Stimulated activated CD4-positive, alpha-beta T cell treated with anti-CD3 and anti-CD28 coated beads, Interleukin-2, amount 100 ng/mL, for 24 hours (primary cell): ENCODE measurements at places on chromosomes 2 and 18.

GRCh38 chr2:188852772-188853171 is 121.4 kb upstream of the COL3A1 start:
- no peak for DNase-seq

DNA sequence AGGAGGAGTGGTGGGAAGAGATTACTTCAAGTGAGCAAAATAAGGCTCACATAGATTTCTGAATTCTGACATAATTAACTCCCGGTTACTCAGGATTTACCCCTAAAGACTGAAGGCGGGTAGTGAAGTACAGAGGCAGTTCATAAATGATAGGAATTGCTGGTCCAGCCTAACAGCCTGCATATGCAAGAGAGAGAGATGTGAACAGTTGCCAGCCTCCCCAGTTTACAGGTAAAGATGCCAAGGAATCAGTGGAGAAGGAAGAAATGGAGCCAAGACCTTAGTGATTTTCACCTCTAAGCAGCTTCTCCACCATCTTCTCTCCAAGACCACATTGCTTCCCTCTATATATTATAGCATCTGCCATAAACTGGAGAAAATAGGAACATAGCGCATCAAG is 91.8 kb upstream of the THUMPD2 start:
- no peak for DNase-seq

- no peak for DNase-seq
Measured at GRCh38 chr2:221005338-221005737, 566.8 kb downstream of the EPHA4 start.

DNA sequence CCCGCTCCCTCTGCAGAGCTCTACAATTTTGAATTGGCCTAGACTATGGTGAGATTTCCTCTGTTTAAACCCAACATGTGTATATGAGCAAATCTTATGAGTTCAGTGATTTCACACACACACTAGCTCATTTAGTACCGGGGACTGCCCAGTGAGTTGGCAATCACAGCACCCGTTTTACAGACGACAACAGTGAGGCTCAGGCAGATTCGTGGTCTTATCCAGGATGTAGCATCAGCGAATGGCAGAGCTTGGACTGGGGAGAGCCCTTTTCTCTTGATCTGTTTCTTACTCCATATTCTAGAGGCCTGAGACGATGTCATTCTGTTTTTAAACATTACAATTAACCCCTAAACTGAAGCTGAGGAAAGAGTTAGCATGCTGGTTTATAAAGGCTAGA is 419.9 kb downstream of the NBAS start:
- DNase-seq: no peak

DNA sequence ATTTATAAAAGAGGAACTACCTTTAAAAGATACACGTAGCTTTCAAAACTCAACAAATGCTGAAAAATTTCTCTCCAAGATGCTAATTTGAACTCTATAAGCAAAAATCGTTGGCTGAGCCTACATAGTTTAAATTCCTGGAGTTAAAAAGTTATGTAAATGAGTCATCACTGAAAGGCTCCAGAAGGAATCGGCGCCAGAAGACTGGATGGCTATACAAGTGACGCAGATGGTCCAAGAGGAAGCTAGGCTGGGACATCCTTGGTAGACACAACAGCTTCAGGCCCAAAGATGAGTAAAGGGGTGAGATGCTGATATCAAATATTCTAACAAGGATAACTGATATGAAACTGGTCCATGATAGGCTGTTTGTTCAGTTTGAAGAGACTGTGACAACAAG is 22.8 kb upstream of the DNAH6 start:
- DNase-seq: no peak

GRCh38 chr2:122469147-122469546 is 713.7 kb downstream of the TSN start:
- DNase-seq: no peak

DNA sequence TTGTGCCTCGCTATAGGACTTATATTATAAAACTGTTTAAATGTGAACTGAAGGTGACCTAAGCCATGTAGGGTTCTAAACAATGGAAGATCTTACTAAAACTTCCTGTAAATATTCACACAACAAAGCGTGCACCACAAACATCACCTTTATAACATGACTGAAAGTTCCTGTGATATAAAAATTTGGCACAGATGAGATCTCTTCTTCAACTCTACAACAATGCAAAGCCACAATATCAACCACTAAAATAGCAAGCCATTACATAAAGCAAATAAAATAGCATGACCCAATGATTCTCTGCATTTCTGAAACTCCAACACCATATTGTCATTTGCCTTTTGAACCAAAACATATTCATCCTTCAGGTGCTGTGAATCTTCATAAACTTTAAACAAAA is 3.5 kb downstream of the YES1 start:
- DNase-seq: no peak

DNA sequence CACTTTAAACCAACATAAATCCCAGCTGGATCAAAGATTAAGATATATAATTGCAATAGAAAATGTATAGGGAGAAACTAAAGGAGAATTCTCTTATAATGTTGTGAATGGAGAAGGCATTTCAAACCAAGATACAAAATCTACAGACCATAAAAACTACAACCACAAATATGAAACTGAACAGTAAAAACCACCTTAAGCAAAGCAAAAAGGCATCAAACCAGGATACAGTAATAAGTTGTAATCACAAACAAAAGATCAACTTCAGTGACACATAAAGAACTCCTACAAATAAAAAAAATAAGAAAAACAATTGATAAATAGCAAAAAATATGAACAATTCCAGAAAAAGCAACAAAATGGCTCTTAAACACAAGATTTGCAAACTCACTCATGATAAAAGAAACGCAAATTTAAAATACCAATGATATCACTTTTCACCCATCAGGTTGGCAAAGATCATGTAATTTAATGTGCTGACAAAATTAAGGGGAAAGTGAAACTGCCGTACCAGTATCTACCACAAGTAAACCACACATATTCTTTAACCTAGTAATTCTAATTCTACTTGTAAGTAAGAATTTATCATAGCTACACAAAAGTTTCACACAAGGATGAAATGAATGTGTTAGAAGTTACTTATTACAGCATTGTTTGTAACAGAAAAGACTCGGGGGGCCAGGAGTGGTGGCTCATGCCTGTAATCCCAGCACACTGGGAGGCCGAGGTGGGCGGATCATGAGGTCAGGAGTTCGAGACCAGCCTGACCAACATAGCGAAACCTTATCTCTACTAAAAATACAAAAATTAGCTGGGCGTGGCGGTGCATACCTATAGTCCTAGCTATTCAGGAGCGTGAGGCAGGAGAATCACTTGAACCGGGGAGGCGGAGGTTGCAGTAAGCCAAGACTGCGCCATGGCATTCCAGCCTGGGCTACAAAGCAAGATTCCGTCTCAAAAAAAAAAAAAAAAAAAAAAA is 101.9 kb downstream of the USP34 start:
- no peak for DNase-seq

DNA sequence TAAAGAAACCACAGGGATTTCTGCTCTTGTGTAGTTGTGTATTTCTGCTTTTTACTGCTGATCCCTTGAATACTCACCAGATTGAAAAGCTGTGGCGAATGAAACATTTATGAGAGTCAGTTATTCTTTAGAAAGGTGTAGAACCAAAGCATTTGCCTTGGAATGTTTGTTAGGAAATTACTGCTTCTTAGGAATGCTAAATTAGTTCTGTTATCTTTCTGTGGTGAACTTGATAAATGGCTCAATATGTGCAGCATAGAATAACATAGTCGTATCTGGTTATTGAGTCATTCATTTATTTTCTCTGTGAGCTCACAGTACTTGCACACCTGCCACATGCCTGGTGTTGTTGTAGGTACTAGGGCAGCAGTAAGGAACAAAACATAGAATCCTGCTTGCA is 57.0 kb upstream of the FAM237A start:
- DNase-seq: no peak

DNA sequence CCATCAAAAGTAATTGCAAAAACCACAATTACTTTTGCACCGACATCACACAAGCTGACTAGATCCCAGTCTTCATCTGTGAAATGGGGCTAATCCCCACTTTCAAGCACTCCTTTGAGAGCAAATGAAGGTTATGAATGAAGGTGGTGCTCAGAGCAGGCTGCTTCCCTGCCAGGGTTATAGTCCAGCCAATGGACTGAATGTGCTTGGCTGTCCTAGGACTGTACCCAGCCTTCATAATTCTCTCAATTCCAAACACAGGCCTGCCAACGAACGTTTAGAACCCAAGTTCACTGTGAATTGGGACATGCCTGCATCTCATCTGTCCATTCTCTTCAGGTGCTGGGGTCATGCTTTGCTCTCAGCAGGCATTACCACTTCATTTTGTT is 27.8 kb upstream of the ICOS start:
- no peak for DNase-seq
